Stromal cell of bone marrow (primary cell): ENCODE measurements at places on chromosomes 2 and 18.
A peak's percentile ranks its signal among the peaks of the same experiment; 100 is the strongest.

GRCh38 chr2:216652566-216652965, 19.3 kb downstream of the IGFBP2 start:
- no peak for DNase-seq

GRCh38 chr2:241274127-241274526, 41.3 kb downstream of the HDLBP start:
- no peak for DNase-seq

GRCh38 chr2:71716697-71717624, 263.6 kb downstream of the DYSF start:
- peak; percentile 78 for DNase-seq

DNA sequence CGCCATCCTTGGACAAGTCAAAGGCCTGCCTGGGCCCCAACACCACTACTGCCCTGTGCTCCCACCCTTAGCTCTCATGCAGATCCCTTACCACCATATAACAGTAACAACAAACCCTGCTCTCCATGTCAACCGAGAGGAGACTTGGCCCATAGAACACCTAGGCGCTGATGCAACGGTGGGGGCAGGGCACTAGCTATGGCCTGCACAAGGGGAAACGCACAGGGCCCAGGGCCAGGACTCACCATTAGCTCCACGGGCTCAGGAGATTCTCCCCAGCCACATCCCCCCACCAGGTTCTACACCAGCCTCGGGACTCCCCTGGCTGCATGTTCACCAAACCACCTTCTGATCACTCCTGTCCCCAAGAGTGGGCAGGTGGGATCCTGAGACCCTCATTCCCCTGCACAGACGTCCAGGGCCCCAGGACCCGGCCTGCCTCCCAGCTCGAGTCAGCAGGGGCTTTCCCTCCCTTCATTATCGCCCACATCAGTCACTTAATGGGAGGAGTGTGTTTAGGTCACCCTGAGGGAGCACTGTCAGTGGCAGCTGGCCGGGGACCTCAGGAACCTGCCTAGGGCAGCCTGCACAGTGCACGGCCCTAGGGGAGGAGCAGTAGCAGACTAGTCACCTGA, 29.3 kb downstream of the ANKMY1 start:
- no peak for DNase-seq

GRCh38 chr2:137675584-137676327, 288.5 kb upstream of the HNMT start:
- no peak for DNase-seq

GRCh38 chr2:86520153-86520552, 43.1 kb downstream of the CHMP3 start:
- DNase-seq = no peak

DNA sequence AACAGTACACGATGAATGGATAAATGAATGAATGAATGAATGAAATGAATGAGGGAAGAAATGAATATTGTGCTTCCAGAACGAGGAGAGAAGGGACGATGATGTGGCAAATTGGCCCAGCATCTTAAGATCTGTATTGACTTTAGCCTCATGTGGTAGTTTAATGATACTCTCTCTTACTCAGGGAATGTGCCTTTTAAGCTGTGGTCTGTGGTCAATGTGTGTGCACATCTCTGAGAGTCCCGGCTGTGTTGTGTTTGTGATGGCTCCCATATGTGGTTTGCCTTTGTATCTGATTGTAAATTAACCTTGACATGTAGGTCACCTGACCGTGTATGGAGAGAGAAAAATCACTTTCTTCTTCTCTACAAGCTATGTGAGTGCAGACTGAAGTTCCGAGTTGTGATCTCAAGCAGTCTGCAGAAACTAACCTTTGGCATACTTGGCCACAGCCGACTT, 91.2 kb downstream of the NEDD4L start:
- peak; percentile 87 for DNase-seq

GRCh38 chr2:29009270-29009669, 28.2 kb downstream of the TOGARAM2 start:
- DNase-seq = no peak

- no peak for DNase-seq
These were observed 92.1 kb downstream of the ATL2 start for GRCh38 chr2:38284971-38285370.

DNA sequence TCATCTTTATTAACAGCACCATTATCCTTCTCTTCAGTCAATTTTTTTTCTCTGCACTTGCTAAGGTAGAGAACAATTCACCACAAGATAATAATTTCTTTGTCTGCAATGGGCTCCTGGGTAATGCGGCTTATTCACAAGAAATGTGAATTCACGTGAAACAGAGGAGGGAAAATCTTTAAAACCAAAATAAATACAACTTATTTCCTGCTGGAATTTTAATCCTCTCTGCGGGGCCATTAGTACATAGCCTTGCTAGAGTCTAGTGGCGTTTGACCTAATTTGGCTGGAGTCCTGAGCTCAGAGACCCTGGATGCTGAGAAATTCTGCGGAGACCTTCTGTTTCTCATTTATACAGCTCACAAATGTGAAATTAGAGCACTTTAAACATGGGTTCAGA, 319.3 kb upstream of the MMADHC start:
- DNase-seq = no peak

GRCh38 chr2:27863146-27863545, 27.0 kb downstream of the RBKS start:
- DNase-seq = no peak

DNA sequence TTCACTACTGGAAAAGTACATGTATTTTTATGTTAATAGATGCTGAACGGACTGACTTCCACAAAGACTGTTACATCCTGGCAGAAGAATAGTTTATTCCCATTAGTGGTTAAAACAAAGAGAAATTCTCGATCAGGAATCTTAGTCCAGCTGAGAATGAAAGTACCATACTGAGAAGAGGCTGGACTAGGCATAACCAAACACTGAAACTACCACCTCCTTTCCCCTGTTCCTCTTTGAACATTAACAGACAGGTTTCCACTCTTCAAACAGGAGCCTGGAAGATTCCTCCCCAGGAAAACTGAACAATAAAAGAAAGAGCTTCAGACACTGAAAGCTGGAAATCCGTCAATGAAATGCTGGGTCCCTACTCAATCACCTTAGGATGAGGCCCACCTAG, 25.8 kb downstream of the LDAH start:
- DNase-seq = no peak

DNA sequence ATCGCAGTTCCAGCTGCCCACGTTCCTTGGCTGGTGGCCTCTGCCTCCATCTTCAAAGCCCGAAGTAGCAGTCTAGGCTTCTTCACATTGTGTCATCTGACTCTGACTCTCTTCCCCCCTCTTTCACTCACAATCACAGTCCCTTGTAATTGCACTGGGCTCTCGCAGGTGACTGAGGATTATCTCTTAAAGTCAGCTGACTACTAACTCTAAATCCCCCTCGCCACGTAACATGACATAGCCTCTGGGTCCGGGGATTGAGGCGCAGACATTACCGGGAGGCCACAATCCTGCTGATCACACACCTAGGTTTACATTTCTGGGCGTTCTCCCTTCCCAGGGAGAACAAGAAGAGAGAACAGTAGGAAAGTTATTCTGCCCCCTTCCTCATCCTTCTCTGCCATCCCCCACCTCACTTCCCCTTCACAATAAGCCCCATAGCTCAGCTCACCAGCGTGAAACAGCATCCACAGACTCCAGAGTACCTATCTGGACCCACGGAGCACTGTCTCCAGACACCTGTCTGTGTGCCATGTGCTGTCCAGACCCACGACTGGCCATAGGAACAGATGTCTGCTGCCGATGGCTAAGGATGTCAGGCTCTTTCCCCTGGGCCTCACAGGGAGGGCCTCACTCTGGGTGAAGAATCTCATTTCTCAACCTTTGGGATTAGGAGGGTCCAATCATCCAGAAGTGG, 64.3 kb upstream of the FZD7 start:
- no peak for DNase-seq

DNA sequence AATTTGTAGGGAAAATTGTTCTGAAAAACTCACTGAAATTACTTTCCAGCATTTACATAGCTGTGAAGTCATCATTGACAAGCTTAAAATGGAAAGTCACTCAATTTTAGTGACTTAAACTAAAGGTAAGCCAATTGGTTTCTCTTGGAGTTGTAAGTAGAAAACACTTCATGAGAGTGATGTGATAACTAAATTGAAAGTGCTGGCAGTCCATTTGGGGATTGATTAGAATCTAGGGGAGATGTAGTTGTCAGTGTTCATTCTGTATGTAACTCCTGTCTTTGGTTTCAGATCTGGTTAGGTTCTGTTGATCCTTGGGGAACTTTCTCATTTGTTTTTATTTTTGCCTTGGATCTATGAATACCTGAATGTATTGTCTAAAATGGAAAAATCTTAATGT, 53.8 kb downstream of the COX7A2L start:
- no peak for DNase-seq

DNA sequence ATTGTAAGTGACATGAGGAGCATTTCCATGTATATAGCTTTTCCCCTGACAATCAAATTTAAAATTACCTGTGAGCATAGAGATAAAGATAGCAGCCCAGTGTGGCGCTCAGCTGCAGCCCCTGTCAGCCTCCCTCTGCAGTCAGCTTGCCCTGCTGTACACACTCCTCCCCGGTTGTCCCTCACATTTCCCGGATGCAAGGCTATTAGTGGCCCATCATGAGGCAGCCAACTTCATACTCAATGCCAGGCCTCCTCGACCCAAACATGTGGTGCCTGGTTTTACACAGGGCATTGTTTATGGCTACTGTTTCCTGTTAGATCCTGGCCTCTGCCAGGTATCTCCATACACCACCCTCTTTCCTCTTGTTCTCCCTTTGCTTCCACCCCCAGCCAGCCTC, 116.1 kb upstream of the SH3BP4 start:
- DNase-seq = no peak
